ENCODE measurements at places on chromosomes 4 and X. TPM values are rescaled to one million over a fixed set of nuclear protein-coding genes. Genes with fewer than 3 reads are reported as not detected.
A peak's percentile ranks its signal among the peaks of the same experiment; 100 is the strongest.

Gene MPC1L
- total RNA-seq: not detected

Gene POU3F4
- not detected for total RNA-seq

Gene NPFFR2
- total RNA-seq: 0.32 TPM

Gene SLC9A6
- total RNA-seq: 28.5 TPM

- no peak for DNase-seq
Measured at GRCh38 chr4:190121759-190122158, 51.8 kb upstream of the DUX4 start.

- DNase-seq: peak; percentile 88
Measured at GRCh38 chr4:122842984-122843531, 16.4 kb downstream of the FGF2 start.

DNA sequence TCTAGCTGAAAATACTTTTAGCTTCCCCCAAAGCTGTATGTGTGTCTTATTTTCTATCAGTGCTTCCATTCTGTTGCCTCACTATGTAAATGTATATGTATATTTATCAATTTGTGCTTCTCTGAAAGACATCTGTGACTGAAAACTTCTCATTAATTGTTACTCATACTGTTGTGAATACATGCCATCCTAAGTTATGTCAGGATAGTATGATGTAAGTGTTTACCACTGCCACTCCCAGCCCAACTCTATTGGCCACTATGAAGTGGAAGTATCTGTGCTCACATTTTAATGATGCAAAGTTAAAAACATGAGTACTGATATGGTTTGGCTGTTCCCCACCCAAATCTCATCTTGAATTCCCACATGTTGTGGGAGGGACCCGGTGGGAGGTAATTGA lies 24.4 kb downstream of the GATB start:
- DNase-seq: no peak

DNA sequence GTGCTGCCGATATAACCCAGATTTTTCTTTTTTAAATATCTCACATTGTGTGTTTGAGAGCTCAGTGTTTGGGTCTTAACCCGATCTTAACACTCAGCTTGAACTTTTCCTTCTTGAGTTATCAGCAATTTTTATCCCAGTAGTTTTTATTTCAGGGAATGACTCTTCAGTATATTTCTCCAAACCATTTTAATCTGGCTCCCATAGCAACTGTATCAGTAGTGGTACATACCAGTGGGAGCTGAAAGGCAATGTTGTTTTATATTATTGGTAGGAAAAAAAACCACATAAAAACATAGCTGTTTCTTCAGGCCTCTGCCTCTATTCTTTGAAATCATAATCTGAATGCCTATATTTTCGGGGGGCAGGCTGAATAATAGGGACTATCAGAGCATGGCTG lies 111.1 kb downstream of the SLC4A4 start:
- no peak for DNase-seq
